NCI-H2029 treated with DMSO at 0.1 percent for 48 hours (cell line): ENCODE measurements at places on chromosomes 16 and 17.

GRCh38 chr17:4913994-4914393, 11.1 kb upstream of the CHRNE start:
- no peak for DNase-seq

GRCh38 chr17:62663304-62663703, 35.8 kb downstream of the MRC2 start:
- no peak for DNase-seq

DNA sequence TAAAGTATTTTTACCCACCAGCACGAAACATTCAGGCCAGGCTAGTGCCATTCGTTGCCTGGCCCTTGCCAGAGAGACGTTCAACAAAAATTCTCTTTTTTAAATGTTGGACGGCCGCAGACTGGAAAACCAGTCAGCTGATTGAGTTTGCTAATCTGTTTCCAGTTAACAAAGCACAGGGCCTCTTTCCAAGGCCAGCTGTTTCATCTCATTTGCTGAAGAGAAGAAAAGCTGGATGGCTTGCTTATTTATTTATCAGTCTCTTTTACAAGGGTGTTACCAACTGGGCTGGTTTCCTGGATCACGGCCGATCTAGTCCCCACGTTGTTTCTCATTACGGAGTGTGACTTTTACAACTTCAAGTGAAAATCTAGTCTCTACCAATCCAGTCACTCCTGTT, 418.7 kb upstream of the DYNLRB2 start:
- DNase-seq = no peak

GRCh38 chr16:590188-590814, 435 bp downstream of the RAB40C start:
- DNase-seq = no peak

GRCh38 chr17:58004060-58004459, 3.0 kb downstream of the SRSF1 start:
- no peak for DNase-seq

DNA sequence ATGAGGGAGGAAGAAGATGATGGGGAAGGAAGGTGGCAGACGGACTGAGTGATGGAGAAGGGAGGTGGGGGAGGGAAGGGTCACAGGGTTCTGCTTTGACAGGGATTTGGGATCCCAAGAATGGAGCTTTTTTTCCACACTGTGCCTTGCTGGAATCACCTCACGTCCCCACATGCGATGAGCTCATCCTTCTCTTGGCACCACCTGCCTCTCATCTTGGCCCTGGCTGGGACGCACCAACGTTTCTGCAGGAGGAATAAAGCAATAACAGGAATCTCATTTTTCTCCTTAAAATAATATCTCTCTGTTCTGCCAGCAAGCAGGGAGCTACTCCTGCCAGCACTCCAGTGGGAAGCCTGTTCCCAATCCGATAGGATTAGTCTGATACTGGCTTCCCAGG, 47.8 kb downstream of the MEOX1 start:
- DNase-seq = no peak

GRCh38 chr16:16075488-16076422, 126.3 kb downstream of the ABCC1 start:
- no peak for DNase-seq

DNA sequence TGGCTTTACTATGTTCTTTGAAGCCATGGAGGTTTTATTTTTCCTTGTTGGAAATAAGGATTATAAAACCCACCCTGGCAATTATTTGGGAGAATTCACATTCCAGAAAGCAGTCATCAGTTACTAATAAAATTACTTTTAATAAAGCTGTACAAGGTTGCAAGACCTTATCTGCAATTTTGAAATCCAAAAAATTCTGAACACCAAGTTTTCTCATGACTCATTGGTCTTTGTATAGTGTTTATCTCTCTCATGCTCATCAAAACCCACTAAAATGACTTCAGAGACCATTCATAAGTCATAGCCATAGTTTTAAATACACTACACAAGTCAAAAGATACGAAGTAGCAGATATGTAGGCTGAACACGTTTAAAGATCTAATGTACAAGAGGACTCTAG, 6.0 kb upstream of the KRT38 start:
- no peak for DNase-seq

DNA sequence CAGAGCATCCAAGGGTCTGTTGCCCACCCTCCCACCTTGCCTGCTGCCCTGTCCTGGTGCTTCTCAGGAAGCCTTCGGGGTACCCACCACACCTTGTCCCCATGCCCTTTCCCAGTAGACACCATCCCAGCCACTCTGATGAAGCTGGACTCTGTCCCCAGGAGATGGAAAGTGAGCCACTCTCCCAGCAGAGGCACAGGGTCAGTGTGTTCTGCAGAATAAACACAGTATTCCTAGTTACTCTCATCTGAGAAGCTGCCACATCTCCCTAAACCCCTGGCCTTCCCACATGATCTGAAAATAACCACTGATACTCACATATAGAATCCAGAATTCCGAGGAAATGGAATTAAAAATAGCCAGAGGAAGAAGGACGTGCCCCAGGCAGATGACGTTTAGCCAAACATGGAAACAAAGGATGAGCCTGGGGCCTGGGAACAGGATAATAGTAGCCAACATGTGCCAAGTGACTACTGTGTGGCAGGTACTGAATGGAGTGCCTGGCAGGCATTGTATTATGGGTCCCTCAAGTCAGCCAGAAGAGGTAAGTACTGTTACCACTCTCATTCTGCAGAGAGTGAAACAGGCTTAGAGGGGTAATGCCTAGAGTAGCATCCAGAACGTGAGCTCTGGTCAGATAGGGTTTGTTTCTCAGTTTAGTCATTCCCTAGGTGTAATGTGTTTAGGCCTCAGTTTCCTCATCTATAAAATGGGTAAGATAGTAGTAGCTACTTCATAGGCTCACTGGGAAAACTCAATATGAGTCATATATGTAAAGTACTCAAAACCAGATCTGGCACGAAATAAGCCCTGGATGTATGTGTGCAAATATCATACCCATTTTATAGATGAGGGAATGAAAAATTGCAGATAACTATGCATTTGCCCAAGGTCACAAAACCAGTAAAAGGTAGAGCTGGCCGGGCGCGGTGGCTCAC, 20.8 kb upstream of the PEMT start:
- DNase-seq = no peak

DNA sequence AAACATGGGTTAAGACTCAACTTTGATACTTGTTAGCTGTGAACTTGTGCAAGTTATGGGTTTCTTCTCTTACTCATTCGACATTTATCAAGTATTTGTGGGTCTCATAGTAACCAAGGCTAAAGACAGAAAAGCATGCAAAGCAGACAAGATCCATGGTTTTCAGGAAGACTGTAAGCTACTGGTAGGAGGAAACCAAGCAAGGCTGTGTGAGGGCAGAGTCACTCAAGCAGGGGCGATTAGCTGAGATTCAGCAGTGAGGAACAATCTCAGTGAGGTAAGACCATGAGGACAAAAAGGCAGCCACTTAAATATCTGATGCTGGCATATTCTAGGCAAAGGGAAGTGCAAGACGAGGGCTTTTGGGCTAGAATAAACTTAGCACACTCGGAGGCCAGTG, 29.5 kb downstream of the MBTD1 start:
- no peak for DNase-seq

- no peak for DNase-seq
These were observed 53.2 kb downstream of the LMF1 start for GRCh38 chr16:917591-918061.

DNA sequence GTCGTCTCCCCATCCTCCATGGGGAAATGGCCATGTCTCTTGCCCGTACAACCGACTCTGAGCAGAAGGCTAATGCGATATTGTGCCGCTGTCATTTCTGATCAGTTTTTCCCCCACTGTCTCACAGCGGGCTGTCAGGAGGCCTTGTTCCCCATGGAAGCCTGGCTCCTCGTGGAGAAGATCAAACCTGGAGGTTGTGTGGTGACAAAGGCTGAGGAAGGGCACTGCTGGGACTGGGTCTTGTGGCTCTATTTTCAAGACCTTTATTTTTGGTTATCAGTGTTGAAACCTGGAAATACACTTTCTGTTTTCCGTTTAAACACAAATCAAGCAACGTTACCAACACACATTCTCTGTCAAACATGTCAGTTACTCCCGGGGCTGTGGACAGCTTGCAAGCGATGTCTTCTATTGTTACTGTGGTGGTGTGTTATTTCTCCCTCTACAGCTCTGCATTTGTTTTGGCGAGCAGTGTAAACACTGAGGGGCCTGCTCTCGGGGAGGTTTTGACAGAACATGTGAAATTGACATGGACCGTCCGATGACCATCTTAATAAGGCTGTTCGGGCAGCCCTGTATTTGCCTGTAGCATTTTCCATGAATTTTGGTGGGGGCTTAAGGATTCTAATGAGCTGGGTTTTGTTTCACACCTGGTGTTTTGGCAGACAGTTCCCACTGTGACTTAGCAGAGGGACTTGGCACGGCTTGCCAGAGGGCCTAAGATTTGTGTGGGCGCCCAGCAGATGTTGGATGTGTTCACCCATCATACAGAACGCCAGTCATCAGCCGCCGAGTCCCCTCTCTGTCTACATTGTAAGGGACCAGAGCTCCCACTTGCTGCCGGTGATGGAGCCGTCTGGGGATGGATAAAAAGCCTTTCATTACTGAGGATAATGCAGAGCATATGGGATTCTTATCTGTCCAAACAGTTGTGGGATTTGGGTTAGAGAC, 12.5 kb downstream of the RBFOX1 start:
- no peak for DNase-seq

- no peak for DNase-seq
These were observed 15.3 kb upstream of the GAA start for GRCh38 chr17:80086081-80086480.

GRCh38 chr17:16398270-16399267, 16.8 kb upstream of the TRPV2 start:
- DNase-seq = no peak

DNA sequence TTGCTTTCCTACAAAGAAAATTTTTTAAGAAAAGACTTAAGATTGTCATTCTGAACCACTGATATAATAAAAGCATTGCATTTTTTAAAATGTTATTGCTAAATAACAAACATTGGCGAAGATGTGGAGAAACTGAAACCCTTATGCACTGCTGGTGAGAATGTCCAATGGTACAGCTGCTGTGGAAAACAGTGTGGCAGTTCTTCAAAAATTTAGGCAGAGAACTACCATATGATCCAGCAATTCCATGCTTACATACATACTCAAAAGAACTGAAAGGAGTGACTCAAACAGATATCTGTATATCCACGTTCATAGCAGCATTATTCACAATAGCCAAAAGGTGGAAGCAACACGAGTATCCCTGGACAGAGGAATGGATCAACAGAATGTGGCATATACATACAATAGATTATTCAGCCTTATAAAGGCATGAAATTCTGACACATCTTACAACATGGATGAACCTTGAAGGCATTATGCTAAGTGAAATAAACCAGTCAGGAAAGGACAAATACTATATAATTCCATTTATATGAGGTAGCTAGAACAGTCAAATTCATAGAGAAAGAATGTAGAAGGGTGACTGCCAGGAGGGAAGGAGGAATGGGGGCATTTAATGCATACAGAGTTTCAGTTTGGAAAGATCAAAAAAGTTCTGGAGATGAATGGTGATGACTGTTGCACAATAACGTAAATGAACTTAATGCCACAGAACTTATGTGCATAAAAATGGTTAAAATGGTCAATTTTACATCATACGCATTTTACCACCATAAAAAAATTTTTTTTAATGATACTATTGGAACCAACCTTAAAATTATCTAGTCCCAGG, 92.1 kb downstream of the CACNG1 start:
- no peak for DNase-seq

DNA sequence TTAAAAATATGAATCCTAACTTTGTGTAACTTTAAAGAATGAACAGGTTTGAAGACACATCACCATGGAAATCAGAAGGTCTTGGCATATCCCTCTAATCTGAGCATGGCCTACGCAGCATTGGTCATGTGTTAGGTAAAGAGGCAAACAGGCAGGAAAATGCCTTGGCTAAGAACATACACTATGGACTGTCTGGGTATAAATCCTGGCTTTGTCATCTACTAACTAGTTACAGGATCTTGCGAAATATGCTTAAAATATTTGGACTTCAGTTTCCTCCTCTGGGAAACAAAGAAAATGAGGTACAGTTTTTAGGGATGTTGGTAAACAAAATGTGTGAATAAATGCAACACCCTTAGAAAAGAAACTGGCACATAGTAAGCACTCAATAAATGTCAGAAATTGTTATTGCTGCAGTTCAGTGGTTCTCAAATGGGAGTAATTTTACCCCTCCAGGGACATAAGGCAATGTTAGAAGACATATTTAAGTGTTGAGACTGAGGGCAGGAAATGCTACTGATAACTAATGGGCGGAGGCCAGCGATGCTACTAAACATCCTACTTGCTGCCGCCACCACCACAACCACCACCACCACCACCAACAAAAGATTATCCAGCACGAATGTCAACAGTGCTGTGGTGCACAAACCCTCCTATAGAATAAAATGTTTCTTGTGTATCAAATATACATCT, 770.8 kb upstream of the SOX9 start:
- DNase-seq = no peak

GRCh38 chr17:40515491-40516041, 14.1 kb upstream of the TNS4 start:
- DNase-seq = no peak

DNA sequence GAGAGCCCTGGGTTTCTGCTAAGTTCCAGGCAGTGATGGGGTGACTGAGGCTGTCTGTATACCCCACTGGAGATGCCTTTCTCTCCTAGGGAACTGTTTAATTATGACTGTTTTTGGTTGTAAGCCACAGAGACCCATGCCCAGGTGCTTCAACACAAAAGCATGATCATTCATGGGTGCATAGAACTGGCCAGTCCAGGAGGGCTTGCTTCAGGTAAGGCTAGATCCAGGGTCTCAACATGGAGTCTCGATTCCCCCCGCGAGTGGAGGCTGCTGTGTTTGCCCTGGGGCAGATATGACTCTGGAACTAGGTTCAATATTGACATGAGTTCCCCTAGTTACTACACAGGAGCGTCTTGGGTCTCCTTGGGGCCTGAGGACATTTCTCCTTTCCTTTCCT, 17.8 kb downstream of the NAGPA start:
- DNase-seq = no peak

GRCh38 chr16:53744449-53744848, 40.5 kb downstream of the FTO start:
- DNase-seq = no peak

DNA sequence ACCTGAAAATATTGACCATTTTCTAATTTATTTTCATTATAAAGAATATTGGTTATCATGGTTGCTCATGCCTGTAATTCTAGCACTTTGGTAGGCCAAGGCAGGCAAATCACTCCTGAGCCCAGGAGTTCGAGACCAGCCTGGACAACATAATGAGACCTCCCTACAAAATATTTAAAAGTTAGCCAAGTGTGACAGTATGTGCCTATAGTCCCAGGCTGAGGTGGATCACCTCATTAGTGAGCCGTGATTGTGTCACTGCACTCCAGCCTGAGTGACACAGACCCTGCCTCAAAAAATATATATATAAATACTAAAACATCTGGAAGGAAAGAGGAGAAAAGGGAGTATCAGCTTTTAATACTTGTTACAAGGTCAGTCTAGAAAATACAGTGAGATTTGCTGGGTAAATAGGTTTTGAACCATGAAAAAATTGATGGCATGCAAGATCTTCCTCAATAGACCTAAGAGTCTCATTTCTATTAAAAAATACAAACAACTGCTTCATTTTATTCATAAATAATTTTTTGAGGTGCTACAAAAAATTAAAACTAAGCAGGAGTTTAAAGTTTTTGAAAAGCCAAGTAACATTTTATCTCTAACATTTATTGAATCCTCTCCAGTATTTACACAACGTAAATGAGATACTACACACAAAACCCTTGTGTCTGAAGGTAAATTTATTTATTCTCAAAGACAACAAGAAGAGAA, 47.7 kb downstream of the TUBD1 start:
- DNase-seq = peak; percentile 38

- DNase-seq = no peak
These were observed 14.6 kb downstream of the ABCC3 start for GRCh38 chr17:50649042-50649908.
